Glomerular endothelial cell (primary cell): ENCODE measurements at places on chromosomes 3 and 15.

- no peak for DNase-seq
Measured at GRCh38 chr15:52677593-52678467, 1.4 kb downstream of the ATOSA start.

DNA sequence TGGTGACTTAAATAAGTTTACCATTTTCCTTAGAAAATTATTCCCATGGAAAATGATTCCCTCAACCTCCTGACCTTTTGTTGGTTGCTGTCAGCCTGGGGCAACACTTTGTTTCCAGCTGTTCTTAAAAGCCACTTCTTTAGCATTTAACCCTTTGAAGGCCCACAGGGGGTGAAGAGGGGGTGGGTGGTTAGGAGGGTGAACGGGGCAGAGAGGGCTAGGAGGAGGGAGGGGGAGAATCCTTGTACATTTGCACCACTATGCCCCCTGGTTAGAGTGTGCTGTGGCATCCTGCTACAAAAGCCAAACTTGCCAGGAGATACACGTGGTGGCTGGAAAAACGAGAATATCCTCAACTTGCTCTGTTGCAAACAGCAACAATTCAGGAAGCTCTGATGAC is 273.2 kb upstream of the RGMA start:
- no peak for DNase-seq

DNA sequence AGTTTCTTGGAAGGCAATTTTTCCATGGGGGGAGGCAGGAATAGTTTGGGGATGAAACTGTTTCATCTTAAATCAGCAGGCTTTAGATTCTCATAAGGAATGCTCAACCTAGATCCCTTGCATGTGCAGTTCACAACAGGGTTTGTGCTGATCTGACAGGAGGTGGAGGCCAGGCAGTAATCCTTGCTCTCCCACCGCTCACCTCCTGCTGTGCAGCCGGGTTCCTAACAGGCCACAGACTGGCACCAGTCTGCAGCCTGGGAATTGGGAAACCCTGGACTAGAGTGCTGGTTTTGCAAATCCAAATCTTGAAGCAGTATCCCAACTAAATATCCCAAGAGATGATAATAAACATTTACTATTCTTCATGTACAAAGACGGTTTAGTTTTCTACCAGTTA is 256.3 kb upstream of the TMCO5A start:
- DNase-seq: no peak

DNA sequence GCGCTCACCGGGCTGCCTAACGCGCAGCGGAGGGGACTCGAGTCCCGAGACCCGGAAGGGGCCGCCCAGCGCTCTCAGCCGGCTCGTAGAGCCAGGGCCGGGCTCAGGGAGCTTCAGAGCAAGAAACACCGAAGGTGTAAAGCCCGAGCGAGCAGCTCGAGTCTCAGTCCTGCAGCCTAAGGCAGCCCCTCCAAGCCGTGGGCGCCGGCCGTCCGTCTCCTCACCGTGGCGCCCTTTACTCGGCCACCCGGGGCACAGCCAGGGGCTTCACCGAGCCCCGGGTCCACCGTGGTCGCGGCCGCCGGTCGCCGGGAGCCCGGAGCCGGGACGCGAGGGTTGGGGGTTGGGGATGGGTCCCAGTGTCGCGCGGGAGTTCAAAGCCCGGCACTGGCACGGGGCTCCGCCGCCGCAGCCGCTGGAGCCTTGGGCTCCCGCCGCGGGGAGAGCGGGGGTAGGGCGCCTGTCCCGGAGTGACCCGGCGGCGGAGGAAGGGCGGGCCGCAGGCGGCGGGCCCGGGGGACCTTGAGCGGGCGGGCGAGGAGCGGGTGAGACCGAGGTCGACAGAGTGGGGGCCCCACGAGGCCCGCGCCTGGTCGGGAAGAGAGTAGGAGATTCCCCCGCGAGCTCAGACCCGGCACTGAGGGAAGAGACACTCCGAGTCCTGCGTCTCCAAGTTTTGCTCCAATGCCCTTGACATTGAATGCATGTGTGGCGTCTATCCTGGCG is 26.9 kb upstream of the THRB start:
- DNase-seq: no peak
